ENCODE measurements at places on chromosomes 5 and 9. TPM values are rescaled to one million over a fixed set of nuclear protein-coding genes. Genes with fewer than 3 reads are reported as not detected.

GRCh38 chr5:6396836-6397535 lies 18.6 kb upstream of the MED10 start:
- DNase-seq, result no peak

GRCh38 chr9:137280474-137281344 lies 3.2 kb downstream of the TOR4A start:
- DNase-seq, result no peak

GRCh38 chr9:108474356-108474755 lies 381.4 kb downstream of the ACTL7B start:
- no peak for DNase-seq

DNA sequence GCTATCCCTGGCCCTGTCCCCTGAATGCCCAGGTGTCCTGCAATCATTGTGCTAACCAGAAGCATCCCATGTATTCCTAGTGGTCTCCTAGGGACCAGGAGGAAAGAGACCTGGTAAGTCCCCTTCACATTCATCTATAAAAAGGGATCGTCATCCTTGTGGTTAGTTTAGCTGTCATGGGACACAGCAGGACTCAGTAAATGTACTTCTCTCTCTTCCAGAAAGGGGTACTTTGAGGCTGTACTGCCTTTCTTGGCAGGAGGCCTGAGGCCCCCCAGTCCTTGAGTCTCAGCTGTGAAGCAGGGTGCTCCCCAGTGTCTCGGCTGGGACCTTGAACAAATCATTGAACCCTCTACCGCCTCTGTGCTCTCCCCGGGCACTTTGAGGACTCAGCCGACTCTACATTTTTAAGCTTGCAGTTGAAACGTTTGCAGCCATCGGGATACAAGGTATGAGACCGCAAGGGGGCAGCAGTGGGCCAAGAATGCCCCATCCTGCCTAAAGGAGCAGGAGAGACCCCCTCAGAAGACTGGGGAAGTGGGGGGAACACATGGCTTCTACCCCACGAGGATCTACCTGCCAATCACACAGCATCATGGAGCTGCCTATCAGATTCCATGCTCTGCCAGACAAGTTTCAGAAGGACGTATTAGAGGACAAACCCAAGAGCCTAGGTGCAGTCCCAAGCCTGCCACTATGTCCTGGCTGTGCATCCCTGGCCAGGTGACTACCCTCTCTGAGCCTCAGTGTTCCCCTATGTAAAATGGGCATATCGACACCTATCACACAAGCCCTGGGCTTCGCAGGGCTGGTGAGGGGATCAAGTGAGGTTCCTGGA lies 2.4 kb upstream of the PHYKPL start:
- peak; percentile 61 for DNase-seq

- no peak for DNase-seq
Observed at GRCh38 chr5:75514323-75514722, 2.6 kb downstream of the POLK start.

DNA sequence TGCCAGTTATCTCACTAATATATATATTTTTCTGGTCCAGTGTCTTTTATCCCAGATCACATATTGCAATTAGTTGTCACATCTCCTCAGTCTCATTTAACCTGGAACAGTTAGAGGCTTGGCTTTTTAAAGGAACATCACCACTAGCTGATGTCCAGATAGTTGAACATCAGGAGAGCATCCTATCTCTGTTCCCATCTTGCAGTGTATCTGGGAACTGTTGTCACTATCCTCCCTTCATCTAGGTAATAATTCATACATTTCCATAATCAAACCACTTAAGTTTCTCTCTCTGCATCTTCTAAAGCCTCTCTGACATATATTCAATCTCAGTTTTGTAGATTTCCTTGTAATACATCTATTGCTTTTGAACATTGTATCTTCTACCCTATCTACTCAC lies 175.7 kb downstream of the ARHGAP26 start:
- DNase-seq, result no peak

GRCh38 chr9:1604942-1605560 lies 410.1 kb upstream of the SMARCA2 start:
- DNase-seq, result no peak

- DNase-seq, result no peak
Observed at GRCh38 chr9:7963026-7963425, 163.4 kb upstream of the DMAC1 start.

DNA sequence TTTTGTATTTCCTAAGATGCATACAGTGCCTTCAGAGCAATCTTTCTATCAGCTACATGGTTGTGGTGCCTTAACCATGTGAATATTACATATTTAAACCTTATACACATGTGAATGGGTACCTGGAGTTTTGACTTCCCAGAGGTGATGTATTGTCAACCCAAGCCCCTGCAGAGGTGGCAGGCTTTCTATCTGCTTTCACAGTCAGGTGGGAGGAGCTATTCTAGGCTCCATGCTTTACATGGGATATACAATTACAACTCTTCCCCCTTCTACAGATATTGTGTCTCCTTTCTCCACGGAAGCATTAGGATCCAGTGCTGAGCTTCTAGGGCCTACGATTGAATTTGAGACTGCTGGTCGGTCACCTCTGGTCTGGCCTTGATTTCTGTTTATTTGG lies 89.8 kb upstream of the TUT7 start:
- DNase-seq, result no peak

- DNase-seq, result no peak
Observed at GRCh38 chr5:75886706-75887105, 169.5 kb upstream of the POC5 start.

- DNase-seq, result no peak
Observed at GRCh38 chr5:14545308-14545707, 36.3 kb upstream of the OTULINL start.

- no peak for DNase-seq
Observed at GRCh38 chr5:38672059-38672788, 115.8 kb upstream of the LIFR start.

GRCh38 chr9:33153666-33154065 lies 13.5 kb downstream of the B4GALT1 start:
- no peak for DNase-seq

DNA sequence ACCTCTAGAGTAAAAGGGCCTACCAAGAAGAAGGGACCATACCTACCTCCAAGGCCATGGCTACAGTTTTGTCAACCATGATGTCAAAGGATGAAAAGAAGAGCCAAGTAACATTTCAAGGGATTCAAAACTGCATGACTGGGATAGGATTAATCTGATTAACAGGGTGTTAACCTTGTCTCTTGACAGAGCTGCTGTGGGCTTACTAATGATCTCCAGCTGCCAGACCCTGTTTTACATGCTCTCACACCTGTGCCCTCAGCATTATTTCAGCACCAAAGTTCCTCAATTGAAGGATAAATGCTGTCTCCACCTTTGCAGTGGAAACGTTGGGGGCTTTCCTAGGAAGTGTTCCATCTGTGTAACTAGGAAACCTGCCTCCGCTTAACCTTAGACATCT lies 78.3 kb downstream of the DMAC1 start:
- DNase-seq, result no peak

DNA sequence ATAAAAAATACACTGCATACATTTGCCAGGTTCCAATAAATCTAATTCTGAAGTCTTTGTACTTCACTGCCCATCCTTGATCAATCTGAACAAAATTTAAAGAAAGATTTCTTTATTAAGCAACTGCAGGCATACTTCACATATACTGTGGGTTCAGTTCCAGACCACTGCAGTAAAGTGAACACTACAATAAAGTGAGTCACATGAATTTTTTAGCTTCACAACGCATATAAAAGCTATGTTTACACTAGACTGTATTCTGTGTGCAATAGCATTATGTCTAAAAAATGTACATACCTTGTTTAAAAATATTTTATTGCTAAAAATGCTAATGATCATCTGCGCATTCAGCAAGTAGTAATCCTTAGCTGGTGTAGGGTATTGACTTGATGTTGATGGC lies 52.1 kb downstream of the SSBP2 start:
- no peak for DNase-seq

DNA sequence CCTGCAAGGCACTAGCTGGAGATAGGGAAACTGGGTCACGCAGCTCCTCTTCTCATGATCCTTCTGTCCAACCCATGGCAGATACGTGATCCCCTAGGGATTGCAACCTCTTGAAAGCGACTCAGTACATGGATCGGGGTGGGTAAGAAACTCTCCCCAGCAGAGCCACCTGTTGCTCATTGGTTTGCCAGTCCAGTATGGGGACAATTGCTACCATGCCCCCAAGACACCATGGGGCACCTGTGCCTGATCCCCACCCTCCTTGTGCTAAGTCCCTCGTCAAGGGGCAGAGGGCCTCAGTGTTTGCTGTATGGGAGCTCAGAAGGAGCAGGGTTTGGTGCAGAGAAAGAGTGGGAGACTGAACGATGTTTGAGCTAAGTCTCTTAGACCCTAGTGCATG lies 500.9 kb downstream of the ENC1 start:
- DNase-seq, result no peak

DNA sequence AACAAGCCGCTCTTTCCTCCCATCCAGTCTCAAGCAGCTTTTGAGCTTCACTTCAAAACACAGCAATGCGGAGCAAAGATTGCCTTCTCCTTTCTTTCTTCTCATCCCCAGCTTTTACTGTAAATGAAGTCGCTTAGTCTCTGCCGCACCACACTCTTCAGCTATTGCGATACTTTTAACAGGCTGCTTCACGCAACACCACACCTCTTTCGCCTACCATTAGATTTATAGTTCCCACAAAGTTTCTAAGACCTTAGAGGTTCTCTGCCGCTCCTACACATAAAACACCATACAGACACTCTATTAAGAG lies 711 bp downstream of the PGGT1B start:
- no peak for DNase-seq

DNA sequence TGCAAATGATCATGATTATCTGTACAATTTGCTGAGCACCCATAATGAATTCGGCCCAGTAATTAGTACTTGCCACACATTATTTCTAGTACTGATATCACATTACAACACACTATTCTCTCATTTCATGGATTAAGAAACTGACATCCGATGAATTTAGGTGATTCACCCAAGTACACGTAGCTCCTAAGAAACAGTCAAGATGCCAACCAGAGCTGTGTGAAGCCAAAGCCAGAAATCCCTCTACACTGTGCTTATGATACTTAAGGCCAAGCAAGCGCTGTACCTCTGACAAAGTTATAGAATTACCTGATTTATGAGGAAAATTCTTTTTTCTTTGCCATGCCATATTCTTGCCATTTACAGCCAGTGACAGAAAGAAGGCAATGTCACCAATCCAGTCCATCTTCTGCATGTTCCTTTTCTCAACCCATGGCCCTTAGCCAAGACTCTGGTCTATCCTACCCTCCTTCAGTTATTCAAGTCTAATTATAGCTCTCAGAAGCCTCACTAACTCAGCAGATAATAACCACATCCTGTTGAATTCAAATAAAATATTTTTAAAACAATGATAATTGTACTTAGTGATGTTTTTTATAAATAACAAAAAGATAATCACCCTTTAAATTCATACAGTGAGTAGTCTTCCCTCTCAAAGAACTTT lies 74.3 kb upstream of the PTGER4 start:
- no peak for DNase-seq

- DNase-seq, result no peak
Observed at GRCh38 chr5:54159153-54159892, 151.1 kb downstream of the ARL15 start.

DNA sequence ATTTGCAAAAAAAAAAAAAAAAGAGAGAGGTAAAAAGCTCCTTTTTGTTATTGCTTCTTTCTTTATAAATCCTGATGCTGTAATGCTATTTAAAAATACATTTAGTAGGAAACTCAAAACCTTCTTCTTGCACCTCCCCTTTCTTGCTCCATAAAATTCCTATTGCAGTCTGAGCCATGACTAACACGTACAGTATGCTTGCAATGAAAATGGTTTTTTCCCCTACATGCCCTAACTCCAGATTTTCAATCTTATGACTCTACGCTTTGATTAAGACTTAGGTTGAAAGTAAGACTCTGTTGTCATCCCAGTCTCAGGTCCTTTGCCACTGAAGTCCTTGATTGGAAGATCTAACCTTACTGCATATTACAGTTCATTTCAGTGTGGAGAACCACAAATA lies 23.9 kb downstream of the FGF10 start:
- no peak for DNase-seq

DNA sequence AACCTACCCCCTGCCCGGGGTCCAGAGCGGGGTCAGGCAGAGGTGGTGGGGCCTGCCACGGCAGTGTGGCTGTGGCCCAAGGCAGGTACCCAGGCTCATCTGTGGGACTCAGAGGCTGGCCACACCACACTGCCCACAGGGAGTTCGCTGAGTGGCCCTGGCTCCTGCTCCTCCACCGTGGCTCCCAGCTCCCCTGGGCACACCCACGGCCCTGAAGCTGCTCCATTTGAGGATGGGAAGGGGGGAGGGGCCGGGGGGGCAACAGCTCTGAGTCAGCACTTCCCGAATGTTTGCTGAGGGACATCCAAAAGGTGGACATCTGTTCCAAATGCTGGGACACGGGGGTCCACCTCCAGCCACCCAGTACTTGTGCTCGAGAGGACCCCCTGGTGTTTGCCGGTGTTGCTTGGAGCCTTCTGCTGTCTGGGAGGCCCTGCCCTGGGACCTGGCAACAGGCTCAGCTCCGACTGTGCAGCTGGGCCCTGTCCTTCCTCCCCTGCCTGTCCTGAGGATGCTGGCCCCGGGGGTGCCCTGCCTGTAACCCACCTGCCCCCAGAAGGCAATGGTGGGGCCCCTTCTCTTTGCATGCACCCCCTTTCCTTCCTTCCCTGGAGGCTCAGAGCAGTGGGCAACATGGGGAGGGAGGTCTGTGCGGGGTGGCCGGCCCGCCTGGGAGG lies 2.5 kb upstream of the NRARP start:
- DNase-seq, result no peak

- no peak for DNase-seq
Observed at GRCh38 chr5:23223846-23224245, 283.6 kb upstream of the PRDM9 start.

DNA sequence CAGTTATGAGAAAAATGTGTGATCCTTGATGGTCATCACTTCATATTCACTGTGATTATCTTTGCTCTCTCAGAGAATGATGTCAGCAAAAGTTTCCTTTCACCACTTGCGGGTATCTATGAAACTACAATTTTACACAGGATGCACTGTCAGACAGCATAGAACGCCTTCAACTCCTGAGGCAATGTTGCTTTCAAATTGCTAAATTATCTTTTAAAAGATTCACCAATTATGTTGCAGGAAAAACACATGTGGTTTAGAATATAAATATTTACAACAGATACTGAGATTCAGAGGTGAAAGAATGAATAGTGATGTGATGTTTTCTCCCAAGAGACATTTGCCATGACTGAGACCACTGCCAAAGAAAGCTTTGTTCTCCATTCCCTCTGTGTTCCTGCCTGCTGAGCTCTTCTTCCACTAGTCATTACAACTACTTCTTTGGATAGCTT lies 879.8 kb upstream of the DMAC1 start:
- no peak for DNase-seq

GRCh38 chr5:39951070-39951469 lies 526.3 kb upstream of the DAB2 start:
- no peak for DNase-seq

Gene PCDHGA10
- polyA plus RNA-seq, result 3.9 TPM

Gene TOR2A
- 17.0 TPM for polyA plus RNA-seq

Gene MED10
- polyA plus RNA-seq, result 45.9 TPM

Gene MYOT
- 1.7 TPM for polyA plus RNA-seq

Gene ITK
- 0.20 TPM for polyA plus RNA-seq

Gene GPR150
- polyA plus RNA-seq, result not detected

Gene HRCT1
- not detected for polyA plus RNA-seq

Gene CARD6
- polyA plus RNA-seq, result 2.8 TPM

Gene CARD9
- polyA plus RNA-seq, result 2.4 TPM

Gene NIPAL4
- polyA plus RNA-seq, result 0.39 TPM

Gene RAI14
- 82.7 TPM for polyA plus RNA-seq
